ENCODE measurements at places on chromosomes 3 and 15.

DNA sequence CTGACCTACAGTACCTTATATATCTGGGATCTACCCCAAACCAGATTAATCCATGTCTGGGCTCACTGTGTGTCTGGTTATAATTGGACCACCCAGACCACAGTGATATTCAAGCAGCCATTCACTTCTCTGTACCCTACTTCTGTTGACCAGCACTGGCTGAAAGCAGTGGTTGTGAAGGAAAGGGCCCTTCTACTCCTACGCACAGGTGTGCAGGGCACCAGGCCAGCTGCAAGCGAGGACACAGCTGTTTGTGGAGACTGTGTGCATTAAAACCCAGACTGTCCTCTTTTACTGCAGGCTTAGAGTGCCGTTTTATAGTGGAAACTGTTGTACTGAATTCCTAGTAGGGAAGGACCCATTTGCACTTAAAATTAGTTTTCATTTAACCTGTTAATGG lies 29.5 kb downstream of the CTDSPL start:
- DNase-seq: no peak

DNA sequence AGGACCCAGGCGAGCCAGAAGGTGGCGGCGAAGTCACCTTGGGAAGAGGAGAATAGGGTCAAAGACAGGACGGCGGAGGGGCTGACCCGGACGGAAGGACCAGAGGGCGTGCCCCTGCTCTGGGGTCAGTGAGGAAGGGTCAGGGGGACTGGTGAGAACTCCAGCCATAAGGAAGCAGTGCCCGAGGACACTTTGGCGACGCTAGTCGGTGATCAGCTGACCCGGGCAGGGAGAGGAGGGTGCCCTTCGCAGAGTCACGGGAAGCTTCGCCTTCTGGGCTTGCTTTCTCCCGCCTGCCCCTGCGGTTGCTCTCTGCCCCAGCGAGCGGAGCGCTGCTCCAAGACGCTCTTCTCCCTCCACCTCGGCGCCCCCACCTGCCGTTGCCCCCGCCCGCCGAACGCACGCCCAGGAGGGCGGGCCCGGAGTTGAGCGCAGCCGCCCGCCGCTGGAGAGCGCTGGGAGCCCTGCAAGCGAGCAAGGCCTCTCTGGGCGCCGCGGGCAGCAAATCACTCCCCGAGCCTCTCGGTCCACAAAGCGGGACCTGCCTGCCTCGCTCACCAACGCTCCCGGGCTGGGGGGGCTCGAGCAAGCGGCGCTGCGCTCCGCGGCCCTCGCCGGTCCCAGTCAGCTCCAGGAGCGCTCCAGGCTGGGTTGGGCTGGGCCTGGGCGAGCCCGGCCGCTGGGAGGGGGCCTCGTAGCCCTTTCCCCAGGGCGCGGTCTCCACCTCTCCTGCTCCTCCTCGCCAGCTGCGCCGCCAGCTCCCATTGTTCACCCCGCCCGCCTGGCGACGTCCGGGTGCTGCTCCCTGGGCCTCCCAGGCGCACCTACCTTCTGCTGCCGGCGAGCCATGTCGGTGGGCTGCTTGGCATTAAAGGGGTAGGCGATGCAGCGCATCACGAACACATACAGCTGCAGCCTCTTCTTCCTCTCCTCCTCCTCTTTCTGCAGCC lies 1.2 kb downstream of the CADPS start:
- DNase-seq: no peak

GRCh38 chr3:61855211-61855610 lies 293.8 kb downstream of the PTPRG start:
- no peak for DNase-seq

DNA sequence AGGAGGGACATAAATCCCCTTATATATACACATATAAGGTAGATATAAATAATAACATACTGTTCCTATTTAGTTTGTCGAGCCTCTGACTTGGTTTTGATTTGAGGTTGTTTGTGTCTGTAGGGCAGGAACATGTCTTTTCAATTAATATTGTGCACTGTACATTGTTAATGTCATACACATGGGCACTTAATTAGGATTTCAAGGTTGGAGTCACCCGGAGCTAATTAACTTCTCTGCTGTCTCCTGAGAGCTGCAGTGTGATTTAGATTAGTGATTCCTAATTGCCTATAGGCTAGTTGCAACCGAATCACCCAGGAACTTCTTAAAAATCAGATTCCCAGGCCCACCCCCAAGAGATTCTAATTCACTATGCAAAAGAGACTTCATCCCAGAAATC lies 50.4 kb upstream of the FILIP1L start:
- no peak for DNase-seq

- DNase-seq: no peak
Observed at GRCh38 chr3:54053211-54053610, 69.1 kb upstream of the CACNA2D3 start.

DNA sequence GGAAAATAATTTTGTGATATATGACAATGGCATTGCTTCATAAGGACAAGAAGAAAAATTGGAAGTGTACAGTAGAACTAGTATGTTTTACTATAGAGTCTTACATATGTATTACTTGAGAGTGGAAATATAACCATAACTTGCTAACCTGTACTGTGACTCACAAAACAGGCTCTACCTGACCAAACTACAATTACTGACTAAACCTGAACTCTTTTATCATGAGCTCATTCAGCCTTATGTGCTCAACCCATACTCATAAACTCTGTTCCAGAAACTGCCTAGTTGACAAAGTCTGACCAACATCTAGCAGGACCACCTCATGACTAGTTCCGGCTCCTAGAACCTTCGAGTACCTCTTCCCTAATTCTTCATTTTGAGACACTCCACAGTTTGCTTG lies 6.3 kb downstream of the CDIN1 start:
- DNase-seq: no peak

GRCh38 chr3:10335190-10335738 lies 14.4 kb upstream of the SEC13 start:
- DNase-seq: no peak

GRCh38 chr15:92120094-92120795 lies 266.7 kb downstream of the SLCO3A1 start:
- DNase-seq: no peak

DNA sequence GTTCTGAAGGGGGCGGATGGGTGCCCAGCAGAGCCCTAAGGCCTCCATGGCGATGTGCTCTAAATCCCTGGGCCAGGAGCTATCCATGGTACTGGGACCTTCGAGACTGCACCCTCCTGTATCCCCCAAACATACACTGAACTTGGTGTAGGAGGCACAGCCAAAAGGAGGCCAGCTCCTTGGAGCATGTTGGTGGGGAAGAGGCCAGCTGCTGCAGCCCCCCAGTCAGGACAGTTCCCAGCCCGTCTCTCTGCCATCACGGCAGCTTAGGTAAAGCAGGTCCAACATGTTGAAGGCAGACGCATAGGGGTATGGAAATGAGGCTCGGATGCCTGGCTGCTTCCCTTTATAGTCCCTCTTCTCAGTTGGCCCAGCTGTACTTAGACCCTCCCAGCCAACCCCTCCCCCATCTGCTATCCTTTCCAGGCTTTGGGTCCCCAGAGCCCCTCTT lies 1.8 kb downstream of the CAMKV start:
- DNase-seq: no peak

- DNase-seq: no peak
Observed at GRCh38 chr3:89052386-89052785, 55.0 kb upstream of the EPHA3 start.

GRCh38 chr3:62496503-62496902 lies 123.2 kb upstream of the FEZF2 start:
- DNase-seq: no peak

DNA sequence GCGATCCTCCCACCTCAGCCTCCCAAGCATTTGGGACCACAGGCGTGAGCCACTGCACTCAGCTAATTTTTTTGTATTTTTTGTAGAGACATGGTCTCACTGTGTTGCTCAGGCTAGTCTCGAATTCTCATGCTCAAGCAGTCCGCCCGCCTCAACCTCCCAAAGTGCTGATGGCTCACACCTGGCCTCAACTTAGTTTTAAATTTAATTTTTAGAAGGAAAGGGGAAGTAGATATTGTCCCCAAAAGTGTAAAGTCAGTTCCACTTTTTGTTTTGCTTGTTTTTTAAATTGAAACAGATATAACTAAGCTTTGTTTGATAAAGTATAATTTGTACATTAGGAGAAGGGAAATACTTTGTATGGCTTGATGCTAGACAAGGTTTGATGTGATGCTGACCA lies 31.3 kb upstream of the NFKBIZ start:
- no peak for DNase-seq

- no peak for DNase-seq
Observed at GRCh38 chr3:66642019-66642418, 141.2 kb upstream of the LRIG1 start.

GRCh38 chr3:73028803-73029202 lies 32.2 kb downstream of the PPP4R2 start:
- no peak for DNase-seq
